ENCODE measurements at places on chromosomes 7 and 10.

DNA sequence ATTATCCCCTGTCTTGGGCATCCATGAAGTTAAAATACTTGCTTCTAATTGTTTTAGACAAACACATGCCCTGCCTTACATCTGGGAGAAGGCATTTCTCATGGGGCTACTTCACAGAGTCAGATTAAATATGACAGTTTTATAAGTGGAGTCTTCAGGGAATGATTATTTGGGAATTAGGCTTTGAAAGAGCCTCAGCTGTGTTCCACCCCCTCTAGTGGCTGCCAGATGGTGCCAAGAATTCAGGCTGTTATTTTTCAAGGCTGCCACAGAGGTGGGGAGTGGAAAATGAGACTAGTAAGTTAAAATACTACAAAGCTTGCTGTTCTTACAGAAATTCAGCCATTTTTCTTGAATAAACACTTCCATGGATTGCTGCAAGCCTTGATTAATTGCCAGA is 45.8 kb upstream of the DNAH11 start:
- no peaks in the 10 kb centered on the region for H3K27me3 ChIP-seq
- H3K4me3 ChIP-seq: no peak overlapping the region
- no peak for DNase-seq

GRCh38 chr7:30596014-30596641 is 1.4 kb downstream of the GARS1 start:
- H3K36me3 ChIP-seq: peaks cover 20% of the 10 kb centered on the region
- DNase-seq: no peak
- peaks cover 23% of the 10 kb centered on the region for H3K4me1 ChIP-seq
- H3K27me3 ChIP-seq: no peaks in the 10 kb centered on the region
- H3K27ac ChIP-seq: peak overlapping the region; percentile 93
- peak overlapping the region; percentile 70 for H3K4me3 ChIP-seq

DNA sequence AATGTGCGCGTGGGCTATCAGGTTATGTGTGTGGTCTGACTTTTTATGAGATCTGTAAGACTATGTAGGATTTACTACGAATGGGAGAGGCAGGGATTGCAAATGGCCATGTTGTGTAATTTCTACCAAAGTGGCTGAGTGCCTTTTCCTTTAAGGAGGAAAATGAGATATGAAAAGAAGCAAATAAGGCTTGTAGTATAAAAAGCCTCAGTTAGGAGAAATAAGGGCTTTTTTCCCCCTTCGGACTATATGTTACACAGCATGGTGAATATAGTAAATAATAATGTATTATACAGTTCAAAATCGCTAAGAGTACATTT is 447 bp upstream of the GPAM start:
- H3K4me3 ChIP-seq: peak overlapping the region; percentile 89
- peak overlapping the region; percentile 79 for H3K27ac ChIP-seq
- no peaks in the 10 kb centered on the region for H3K27me3 ChIP-seq
- peaks cover 27% of the 10 kb centered on the region for H3K4me1 ChIP-seq

DNA sequence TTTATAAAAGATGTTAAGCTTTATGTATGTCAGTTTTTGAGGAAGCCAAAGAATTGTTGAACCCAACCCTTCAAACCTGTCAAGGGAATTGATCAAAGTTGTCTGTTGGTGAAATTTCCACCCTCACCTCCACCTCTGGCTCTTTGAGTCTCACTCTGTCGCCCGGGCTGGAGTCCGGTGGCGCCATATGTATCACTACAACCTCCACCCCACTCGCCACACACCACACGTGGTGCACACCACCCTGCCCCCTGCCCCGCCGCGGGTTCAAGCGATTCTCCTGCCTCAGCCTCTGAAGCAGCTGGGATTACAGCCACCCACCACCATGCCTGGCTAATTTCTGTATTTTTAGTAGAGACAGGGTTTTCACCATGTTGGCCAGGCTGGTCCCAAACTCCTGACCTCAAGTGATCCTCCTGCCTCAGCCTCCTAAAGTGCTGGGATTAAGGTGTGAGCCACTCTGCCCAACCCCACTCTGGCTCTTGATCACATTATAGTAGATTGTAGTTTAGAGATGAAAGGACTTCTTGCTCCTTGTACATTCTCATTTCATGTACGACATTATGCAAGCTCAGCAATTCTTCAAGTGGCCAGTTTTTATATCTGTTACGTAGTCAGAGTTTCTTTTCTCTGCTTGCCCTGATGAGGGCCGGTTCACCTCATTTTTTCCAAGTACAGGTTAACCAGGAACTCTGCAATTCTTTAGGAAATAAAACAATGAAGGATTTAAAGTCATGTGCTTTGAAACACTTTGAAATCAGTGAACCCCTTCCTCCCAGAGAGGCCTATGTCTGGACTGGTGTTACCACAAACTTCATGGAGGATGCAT is 7.0 kb downstream of the BAMBI start:
- no peaks in the 10 kb centered on the region for H3K27me3 ChIP-seq
- H3K4me1 ChIP-seq: peaks cover 42% of the 10 kb centered on the region
- no peak overlapping the region for H3K27ac ChIP-seq
- no peak overlapping the region for H3K4me3 ChIP-seq
- H3K36me3 ChIP-seq: peaks cover 5% of the 10 kb centered on the region
- DNase-seq: no peak

GRCh38 chr7:6172224-6172909 is 100.1 kb downstream of the CYTH3 start:
- peaks cover 16% of the 10 kb centered on the region for H3K36me3 ChIP-seq
- no peaks in the 10 kb centered on the region for H3K27me3 ChIP-seq
- H3K4me3 ChIP-seq: no peak overlapping the region
- peaks cover 21% of the 10 kb centered on the region for H3K4me1 ChIP-seq
- H3K27ac ChIP-seq: no peak overlapping the region

DNA sequence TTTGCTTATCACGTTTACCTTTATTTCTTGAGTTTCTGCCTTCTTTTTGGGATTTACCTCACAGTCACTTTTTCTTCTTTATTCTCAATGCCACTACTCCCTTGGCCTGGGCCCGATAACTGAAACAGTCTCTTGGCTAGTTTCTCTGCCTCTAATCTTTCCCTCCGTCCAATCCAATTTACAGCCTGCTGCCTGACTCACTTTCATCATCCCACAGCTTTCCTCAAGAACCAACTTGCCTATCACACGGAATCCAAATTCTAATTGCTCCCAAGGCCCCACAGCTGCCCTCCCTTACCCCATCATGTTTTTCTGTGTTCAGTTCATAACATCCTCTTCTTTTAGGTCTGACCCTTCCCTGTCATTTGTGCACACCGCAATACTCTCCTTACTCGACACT is 121.4 kb downstream of the HIPK2 start:
- H3K36me3 ChIP-seq: no peaks in the 10 kb centered on the region
- DNase-seq: no peak
- H3K4me3 ChIP-seq: no peak overlapping the region
- H3K27ac ChIP-seq: no peak overlapping the region

- no peak overlapping the region for H3K4me3 ChIP-seq
- H3K27ac ChIP-seq: no peak overlapping the region
- no peaks in the 10 kb centered on the region for H3K36me3 ChIP-seq
- no peaks in the 10 kb centered on the region for H3K27me3 ChIP-seq
- DNase-seq: no peak
- H3K4me1 ChIP-seq: no peaks in the 10 kb centered on the region
These were observed 106.5 kb upstream of the SEMA3C start for GRCh38 chr7:81025360-81025759.

- no peak overlapping the region for H3K4me3 ChIP-seq
- DNase-seq: no peak
- H3K36me3 ChIP-seq: no peaks in the 10 kb centered on the region
- H3K27me3 ChIP-seq: no peaks in the 10 kb centered on the region
- no peak overlapping the region for H3K27ac ChIP-seq
These were observed 138.8 kb downstream of the CELF2 start for GRCh38 chr10:11156480-11156879.

GRCh38 chr10:2986391-2986801 is 81.0 kb upstream of the PFKP start:
- no peak overlapping the region for H3K27ac ChIP-seq
- no peaks in the 10 kb centered on the region for H3K4me1 ChIP-seq
- DNase-seq: no peak
- H3K4me3 ChIP-seq: no peak overlapping the region
- H3K27me3 ChIP-seq: no peaks in the 10 kb centered on the region

GRCh38 chr10:78657163-78657861 is 411.5 kb upstream of the ZMIZ1 start:
- H3K27me3 ChIP-seq: no peaks in the 10 kb centered on the region
- H3K4me3 ChIP-seq: no peak overlapping the region
- DNase-seq: peak; percentile 88
- H3K36me3 ChIP-seq: no peaks in the 10 kb centered on the region

GRCh38 chr10:96670786-96671185 is 49.5 kb downstream of the PIK3AP1 start:
- H3K4me1 ChIP-seq: no peaks in the 10 kb centered on the region
- no peak overlapping the region for H3K27ac ChIP-seq
- no peaks in the 10 kb centered on the region for H3K36me3 ChIP-seq

DNA sequence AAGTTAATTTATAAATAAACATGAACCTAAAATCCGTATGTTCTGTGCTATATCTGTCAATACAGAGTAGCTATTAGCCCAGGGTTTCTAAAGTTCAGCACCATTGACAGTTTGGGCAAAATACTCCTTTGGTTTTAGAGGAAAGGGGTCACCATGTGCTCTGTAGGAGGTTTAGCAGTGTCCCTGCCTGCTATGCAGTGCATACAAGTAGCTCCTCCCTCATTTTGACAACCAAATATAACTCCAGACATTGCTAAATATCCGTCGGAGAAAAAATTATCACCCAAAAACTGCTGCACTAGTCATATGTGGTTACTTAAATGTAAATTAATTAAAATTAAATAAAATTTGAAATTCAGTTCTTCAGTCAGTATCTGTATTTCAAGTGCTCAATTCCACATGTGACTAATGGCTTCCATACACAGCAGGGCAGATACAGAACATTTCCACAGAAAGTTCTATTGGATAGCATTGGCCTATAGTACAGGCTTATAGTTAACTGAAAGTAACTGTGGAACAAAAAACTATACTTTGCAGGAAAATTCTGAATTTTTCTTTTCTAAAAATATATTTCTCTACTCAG is 6.4 kb downstream of the UPF2 start:
- no peaks in the 10 kb centered on the region for H3K27me3 ChIP-seq
- no peak overlapping the region for H3K4me3 ChIP-seq
- no peak for DNase-seq
- peaks cover 23% of the 10 kb centered on the region for H3K36me3 ChIP-seq

GRCh38 chr10:130190055-130190736 is 54.0 kb downstream of the GLRX3 start:
- no peaks in the 10 kb centered on the region for H3K27me3 ChIP-seq
- H3K4me3 ChIP-seq: peak overlapping the region; percentile 45
- H3K36me3 ChIP-seq: peaks cover 6% of the 10 kb centered on the region
- H3K27ac ChIP-seq: no peak overlapping the region
- DNase-seq: peak; percentile 89

Data from tibial artery (tissue), 4 donors.